Left ventricle myocardium inferior (tissue), 1 donor: ENCODE measurements at places on chromosomes 1 and 21. TPM values are rescaled to one million over a fixed set of nuclear protein-coding genes. Genes with fewer than 3 reads are reported as not detected.

Gene COL24A1
- 0.74 TPM for total RNA-seq

Gene RHOU
- total RNA-seq: 5.1 TPM

Gene HAO2
- total RNA-seq: not detected

GRCh38 chr1:32454726-32455125 is 10.1 kb upstream of the ZBTB8B start:
- DNase-seq: peak; percentile 17

DNA sequence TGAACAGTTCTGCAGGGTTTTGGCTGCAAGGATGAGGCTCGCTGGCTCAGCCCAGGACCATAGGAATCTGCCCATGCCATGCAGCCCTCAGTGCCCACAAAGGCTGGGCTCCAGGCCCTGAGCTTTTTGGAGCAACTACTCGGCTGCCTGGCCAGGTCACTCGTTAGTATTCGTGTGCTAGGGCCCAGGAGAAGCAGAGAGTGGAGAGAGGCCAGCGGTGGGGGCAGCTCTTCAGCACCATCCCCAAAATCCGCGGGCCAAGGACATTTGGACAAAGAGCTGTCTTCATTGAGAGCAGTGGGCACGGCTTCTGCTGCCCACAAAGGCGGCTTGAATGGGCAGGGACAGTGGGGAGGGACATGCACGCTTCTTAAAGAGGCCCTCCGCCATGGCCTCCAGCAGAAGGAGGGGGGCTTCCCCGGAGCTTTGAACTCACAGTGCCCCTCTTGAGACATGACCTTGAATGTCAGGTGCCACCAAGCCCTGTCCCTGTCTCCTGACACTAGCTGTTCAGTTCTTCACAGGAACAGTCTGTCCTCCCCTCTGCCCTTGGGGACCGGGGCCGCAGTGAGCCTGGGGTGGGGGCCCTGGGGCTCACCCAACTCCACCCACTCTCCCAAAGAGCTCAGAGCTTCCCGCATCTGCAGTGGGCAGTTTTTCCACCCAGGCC is 106.1 kb upstream of the ARHGEF16 start:
- DNase-seq: peak; percentile 60

GRCh38 chr21:24115141-24115540 is 1492.1 kb downstream of the MRPL39 start:
- no peak for DNase-seq

GRCh38 chr1:230123280-230124185 is 56.5 kb downstream of the GALNT2 start:
- no peak for DNase-seq

- no peak for DNase-seq
Observed at GRCh38 chr1:157472056-157472701, 80.1 kb downstream of the FCRL5 start.

DNA sequence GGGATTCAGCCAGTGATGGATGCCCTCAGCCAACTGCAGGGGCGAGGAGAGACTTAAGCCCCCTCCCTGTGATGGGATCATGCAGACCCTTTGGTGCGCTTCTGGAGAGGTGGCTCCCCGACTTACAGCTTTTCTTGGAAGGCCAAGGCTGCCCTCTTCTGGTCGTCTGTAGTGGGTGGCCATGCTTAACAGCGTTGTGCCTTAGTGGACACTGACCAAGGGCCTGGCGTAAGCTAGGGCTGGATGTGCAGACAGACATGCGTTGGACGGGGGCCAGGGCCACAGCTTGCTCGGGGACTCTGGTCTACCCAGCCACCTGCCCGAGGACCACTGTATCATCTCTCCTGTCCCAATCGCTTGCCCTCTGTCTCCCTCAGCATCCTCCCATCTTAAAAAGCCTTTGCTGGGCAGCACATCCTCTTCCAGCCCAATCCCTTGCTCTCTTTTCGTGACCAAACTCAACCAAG is 5.5 kb downstream of the AZIN2 start:
- DNase-seq: peak; percentile 74

- DNase-seq: peak; percentile 15
Observed at GRCh38 chr21:26715878-26716506, 129.2 kb downstream of the ADAMTS1 start.

DNA sequence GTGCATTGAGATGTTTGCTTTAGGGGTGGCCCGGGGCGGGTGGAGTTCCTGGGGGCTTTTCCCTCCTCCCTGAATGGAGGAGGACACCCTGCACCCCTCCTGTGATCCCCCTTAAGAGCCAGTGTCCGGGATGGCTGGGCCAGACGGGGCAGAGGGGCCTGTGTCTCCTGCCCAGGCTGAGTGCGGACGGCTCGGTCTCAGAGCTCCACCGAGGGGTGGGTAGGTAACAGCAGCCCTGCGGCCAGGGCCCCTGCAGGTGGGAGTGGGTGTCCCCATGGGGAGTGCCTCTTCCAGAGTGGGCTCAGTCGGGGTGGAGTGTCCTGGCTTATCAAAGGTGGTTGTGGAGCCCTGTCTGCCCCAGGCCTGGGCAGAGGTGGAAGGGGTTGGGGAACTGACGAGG is 23.1 kb downstream of the TP73 start:
- no peak for DNase-seq
